ENCODE measurements at places on chromosomes 11 and 22.

DNA sequence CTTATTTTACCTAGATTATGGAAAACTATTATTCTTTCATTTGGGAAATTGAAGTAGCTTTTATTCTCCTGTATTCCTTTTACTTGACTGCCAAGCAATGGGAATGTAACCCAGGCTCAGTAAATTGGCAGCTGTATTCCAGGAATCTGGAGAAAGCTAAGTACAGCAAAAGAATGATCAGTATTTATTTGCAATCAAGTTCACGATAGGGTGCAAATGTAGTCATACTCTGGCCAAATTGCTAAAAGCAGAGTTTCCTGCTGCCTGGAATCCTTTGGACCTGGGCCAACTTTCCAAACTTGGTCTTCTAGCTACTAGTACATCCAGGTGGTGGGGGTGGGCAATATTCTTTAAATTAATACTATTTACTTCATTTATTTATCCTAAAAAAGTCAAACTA lies 286.0 kb upstream of the CTSC start:
- DNase-seq: no peak

- no peak for DNase-seq
Measured at GRCh38 chr11:76030968-76031590, 175.2 kb downstream of the WNT11 start.

DNA sequence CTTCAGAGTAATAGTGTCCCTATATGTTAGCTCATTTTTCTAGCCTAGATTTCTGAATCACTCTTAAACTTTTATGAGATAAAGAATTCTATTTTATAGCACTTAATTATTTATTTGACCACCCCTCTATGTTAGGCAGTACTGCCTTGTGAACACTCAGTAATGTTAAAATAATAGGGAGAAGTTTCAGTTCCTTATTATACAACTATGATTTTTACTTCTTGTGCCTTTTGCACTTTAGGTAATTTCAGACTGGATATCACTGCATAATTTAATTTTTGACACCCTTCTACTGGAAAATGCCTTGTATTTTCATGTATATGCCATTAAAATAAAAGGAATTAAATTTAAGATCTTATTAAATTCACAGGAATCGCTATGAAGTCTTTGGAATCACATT lies 3.1 kb downstream of the BCO2 start:
- no peak for DNase-seq

DNA sequence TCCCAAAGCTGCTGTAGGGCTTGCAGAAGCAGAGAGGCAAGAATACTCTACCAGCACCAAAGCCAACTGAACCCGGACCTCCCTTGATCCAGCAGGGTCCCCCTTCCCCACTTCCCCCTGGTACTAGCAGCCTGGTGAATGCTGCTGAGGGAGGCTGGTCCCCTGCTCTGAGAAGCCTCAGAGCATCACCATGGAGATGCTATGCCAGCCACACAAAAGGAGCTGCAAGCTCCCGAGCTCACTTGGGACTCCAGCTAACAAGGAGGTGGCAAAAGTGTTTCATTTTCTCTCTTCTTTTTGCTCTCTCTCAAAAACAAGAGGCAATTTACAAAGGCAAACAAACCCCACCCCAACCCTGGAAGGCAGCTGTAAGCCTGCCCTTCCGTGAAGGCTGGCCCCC lies 509.8 kb downstream of the BUD13 start:
- no peak for DNase-seq

- no peak for DNase-seq
Measured at GRCh38 chr11:36426226-36426848, 83.7 kb downstream of the TRAF6 start.

GRCh38 chr11:23502826-23503225 lies 642.6 kb upstream of the CCDC179 start:
- no peak for DNase-seq

DNA sequence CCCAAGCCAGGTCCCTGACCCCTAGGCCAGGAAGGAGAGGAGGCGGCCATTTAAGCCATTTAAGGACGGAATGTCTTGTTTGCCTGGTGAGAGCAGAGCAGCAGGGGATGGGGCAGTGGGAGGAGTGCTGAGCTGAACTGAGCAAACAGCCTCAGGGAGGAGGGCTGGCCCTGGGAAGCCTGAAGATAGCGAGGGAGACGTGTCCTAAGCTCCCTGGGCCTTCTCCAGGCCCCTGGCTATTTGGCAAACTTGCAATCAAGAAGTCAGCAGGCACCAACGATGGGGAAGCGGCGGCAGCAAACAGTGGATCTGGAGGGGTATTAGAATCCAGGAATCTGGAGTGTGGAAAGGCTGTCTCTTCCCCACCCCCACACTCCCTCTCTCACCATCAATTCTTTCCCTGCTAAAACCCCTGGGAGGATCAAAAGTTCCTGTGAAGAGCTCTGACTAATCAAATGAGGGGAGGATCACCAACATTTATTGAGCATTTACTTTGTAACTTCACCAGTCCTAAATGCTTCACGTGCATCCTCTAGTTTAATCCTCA lies 8.8 kb downstream of the BCL9L start:
- DNase-seq: no peak

GRCh38 chr11:27621405-27622161 lies 78.7 kb downstream of the BDNF start:
- no peak for DNase-seq

DNA sequence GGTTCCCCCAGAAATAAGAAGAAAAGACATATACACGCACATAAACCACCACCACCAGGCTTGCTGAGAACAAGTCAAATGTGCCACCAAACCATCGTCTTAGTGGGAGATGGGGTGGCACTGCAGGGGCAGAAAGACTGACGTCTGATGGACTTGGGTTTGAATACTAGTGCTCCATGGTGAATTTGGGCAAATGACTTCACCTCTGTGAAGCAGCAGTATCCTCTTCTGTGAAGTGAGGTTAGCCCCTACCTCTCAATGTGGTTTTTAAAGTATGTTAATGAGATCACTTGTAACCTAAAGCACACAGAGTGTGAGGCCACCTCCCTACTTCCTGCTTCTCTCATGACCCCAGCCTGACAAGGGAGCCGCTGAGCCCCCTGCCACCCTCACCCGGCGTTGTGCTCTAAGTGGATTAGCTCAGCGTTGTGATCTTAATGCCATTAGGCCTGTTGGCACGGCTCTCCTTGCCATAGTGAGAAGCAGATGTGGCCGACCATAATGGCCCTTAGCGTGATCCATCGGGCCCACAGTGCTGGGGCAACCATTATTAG lies 14.4 kb downstream of the ZBTB16 start:
- no peak for DNase-seq

DNA sequence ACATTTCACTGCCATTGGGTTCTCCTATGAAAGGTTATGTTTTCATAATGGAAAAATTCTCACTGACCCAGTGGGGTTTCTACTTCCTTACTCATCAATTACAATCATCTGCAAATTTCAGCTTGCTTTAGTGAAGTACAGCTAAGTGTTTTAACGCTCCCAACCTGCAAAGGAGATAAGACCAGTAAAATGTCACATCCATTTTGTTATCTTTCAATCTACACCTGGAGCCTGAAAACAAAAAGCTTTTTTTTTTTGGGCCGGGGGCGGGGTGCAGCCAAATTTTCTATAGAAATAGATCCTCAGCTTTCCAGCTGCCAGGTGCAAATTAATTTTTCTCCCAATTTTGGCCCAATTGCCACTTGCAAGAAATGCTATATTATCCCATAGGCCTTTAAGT lies 40.6 kb downstream of the CADM1 start:
- DNase-seq: no peak

GRCh38 chr22:27868732-27869282 lies 50.2 kb downstream of the PITPNB start:
- DNase-seq: no peak

GRCh38 chr11:115153135-115153534 lies 351.1 kb downstream of the CADM1 start:
- DNase-seq: no peak

DNA sequence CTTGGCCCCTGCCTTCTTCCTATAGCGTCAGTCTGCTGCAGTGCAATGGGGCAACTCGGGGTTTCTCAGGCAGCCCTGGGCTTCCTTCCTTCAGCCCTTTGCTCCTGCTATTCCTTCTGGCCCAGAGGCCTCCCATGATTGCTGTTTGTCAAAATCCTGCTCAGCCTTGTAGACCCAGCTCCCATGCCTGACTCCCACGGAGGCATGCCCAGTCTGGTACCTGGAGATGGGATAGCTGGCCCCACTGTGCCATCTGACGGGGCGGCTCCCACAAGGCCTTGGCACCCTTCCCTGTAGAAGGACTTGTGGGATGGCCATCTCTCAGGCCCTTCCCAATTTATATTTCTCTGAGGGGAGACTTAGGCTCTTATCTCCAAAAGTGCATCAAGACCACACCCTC lies 590 bp upstream of the CD6 start:
- no peak for DNase-seq

- DNase-seq: no peak
Measured at GRCh38 chr22:44860311-44860710, 107.9 kb downstream of the ARHGAP8 start.

DNA sequence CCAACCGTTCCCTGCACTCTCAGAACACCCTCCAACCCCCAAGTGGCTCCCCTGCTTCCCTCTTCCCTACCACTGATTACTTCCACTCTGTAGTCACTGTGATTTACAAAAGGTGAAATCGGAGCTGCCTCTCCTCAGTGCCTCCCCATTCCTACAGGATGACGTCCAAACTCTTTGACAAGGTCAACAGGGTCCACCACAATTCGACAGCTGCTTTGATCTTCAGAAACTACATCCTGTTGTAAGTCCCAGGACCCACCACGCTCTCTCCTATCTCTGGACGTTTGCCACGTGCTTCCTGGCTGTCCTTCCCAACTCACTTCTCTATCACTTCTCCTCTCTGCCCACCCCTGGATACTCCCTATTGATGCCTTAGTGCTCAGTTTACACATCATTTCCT lies 85.0 kb upstream of the EIF3D start:
- DNase-seq: no peak

DNA sequence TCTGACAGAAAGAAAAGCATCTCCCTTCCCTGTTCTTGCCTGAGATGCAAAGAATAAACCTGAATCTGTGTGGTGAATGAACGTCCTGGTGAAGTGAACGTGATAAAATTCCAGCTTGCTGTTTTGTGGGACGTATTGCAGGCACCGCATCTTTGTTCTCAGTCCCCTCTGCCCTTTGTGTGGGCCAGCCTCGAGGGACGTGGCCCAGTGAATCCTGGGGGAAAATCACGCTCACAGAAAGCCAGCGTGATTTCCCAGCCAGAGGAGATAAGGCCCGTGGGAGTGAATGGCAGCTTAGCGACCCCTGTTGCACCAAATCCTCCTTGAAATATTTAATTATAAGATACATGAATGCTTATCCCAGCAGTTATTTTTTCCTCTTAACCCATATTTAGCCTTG lies 129.1 kb downstream of the COMMD9 start:
- DNase-seq: no peak

DNA sequence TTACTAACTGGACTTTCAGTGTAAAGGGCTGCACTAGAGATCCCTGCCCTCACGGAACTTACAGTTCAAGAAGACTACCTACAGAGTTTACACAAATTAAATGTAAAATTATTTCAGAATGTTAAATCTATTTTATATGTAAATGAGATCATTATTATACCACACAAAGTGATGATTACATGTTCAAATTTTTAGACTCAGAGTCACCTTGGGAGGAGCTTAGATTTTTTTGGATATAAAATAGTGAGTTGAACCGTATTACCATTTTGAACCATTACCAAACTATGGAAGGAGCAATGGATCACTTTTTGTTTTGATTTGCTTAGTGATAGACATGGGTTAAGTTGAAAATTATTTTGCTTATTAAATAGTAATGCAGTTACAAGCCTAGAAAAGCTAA lies 1.6 kb downstream of the IPO7 start:
- no peak for DNase-seq

GRCh38 chr11:19907839-19908238 lies 195.2 kb downstream of the NAV2 start:
- no peak for DNase-seq

DNA sequence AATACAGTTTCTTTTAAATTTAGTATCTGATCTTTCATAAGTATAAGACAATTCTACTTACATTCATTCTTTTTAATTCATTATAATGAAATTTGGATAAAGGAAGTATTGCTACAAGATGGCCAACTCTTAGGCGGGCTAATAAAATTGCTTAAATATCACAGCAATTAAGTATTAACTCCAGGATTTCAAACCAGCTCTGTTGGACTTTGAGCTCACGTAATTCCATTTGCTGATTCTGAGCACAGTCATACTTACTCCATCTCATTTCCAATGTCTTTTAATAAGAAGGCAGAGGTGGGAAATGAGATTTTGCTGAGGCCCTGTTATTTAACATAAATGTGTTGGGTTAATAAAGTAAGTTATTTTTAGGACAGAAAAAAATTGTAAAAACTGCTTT lies 748.1 kb downstream of the KCNA4 start:
- DNase-seq: no peak

DNA sequence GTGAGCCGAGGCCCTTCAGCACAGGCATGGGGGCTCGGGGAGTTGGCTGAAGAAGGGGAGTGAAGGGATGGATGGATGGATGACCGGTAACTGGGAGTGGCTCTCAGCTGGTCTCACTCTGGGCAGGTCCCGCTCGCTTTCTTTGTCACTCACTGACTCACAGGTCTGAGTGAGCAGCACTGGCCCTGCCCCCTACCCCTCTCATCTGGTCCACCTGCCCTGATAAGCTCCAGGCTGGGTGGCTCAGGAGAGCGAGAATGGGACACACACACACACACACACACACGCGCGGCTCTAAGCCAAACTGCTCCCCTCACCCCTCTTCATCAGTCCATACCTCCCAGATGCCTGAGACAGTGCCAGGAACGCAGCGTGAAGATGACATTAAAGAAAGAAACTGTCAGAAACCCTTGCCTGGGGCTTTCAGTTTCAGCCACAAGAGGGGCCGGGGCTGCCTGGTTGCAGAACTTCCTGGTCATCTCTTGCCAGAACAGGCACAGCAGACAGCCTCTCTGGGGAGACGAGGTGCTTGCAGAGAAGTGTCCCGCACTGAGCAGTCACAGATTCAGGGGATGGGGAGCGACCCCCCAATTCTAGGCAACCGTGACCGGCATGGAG lies 16.5 kb upstream of the SHISAL1 start:
- no peak for DNase-seq

DNA sequence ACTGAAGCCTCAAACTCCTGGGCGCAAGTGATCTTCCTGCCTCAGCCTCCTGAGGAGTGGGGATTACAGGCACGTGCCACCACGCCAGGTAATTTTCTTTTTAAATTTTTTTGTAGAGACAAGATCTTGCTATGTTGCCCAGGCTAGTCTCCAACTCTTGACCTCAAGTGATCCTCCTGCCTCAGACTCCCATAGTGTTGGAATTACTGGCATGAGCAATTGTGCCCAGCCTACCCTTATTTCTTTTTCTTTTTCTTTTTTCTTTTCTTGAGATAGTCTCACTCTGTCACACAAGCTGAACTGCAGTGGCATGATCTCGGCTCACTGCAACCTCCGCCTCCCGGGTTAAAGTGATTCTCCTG lies 63.9 kb downstream of the AAMDC start:
- DNase-seq: no peak

- no peak for DNase-seq
Measured at GRCh38 chr11:12807621-12808020, 133.4 kb downstream of the TEAD1 start.
